Small intestine (tissue), 16 donors: ENCODE measurements at places on chromosomes 12 and 14. TPM values are rescaled to one million over a fixed set of nuclear protein-coding genes. Genes with fewer than 3 reads are reported as not detected.

- DNase-seq: no peak
These were observed 41.3 kb downstream of the BAZ1A start for GRCh38 chr14:34833549-34834523.

DNA sequence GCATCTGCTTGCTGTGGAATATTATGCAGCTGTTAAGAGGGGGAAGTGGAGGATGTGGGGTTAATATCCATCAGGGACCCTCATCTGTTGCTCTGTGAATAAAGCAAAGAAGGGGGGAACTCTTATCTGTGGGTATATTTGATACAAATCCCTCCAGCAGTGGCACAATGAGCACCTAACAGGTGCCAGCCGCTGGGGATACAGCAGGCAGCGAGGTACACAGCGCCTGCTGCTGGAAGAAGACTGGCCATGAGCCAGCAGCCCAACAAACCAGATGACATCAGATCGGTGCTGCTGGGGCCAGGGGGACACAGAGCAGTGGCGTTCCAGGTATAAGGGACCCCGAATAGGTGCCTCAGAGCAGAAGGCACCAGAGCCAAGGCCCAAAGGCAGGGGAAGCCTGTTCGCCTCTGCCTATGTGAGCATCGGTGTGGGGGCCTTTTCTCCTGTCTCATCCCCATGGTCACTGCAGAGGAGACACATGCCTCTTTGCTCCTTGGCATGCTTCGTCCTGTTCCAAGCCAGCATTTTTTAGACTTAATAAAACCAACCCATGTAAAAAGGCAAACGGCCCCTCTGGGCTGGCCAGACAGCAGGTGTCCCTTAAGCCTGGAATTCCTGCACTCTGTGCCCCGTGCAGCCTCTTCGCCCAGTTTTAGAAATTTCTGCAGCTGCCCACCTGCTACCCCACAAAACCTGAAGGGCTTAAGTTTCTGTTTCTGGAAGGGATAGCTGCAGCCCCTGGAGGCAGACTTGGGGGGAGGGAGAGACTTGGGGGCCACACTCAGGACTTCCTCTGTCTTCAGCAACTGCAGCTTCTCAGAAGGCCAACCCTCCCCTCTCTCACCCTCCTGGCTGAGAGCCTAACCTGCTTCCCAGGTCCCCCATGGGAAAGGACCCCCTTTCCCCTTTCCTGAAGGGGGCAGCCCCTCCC, 1.6 kb upstream of the CKB start:
- DNase-seq: no peak

GRCh38 chr12:130026608-130027176, 122.9 kb upstream of the TMEM132D start:
- DNase-seq: peak; percentile 32

MYF6 gene
- polyA plus RNA-seq: 0.54 TPM

GRCh38 chr12:123164710-123165261, 13.9 kb upstream of the PITPNM2 start:
- no peak for DNase-seq

TMEM263 gene
- polyA plus RNA-seq: 12.7 TPM

- DNase-seq: peak; percentile 18
These were observed 1.2 kb downstream of the KCNK10 start for GRCh38 chr14:88321692-88322503.

ADCY4 gene
- 7.3 TPM for polyA plus RNA-seq

RNASE7 gene
- polyA plus RNA-seq: not detected

ACOT4 gene
- polyA plus RNA-seq: 12.7 TPM

- no peak for DNase-seq
These were observed 161.9 kb upstream of the PLEKHG7 start for GRCh38 chr12:92540782-92541423.

GRCh38 chr14:88477513-88478250, 77.1 kb downstream of the PTPN21 start:
- DNase-seq: no peak

PARP2 gene
- 26.8 TPM for polyA plus RNA-seq

GRCh38 chr12:129927316-129927900, 23.6 kb upstream of the TMEM132D start:
- DNase-seq: no peak

DNA sequence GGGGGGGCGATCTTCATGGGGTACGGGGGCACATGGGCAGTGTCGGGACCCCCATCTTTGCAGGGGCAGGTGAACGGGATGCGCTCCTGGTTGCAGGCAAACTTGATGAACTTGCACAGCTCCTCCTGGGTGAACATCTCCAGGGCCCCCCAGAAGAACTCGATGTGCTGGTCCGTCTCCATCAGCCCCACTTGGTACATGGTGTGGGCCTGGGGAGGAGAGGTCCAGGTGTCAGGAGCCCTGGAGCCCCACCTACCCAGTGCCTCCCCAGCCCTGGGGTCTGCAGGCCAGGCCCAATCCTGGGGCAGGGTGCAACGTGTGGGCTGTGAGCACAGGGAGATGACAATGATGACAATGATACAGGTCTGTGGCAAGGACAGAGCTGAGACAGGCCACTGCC, 37.7 kb downstream of the TRAFD1 start:
- DNase-seq: no peak

GRCh38 chr12:43815416-43815815, 9.3 kb upstream of the TWF1 start:
- DNase-seq: no peak

DNA sequence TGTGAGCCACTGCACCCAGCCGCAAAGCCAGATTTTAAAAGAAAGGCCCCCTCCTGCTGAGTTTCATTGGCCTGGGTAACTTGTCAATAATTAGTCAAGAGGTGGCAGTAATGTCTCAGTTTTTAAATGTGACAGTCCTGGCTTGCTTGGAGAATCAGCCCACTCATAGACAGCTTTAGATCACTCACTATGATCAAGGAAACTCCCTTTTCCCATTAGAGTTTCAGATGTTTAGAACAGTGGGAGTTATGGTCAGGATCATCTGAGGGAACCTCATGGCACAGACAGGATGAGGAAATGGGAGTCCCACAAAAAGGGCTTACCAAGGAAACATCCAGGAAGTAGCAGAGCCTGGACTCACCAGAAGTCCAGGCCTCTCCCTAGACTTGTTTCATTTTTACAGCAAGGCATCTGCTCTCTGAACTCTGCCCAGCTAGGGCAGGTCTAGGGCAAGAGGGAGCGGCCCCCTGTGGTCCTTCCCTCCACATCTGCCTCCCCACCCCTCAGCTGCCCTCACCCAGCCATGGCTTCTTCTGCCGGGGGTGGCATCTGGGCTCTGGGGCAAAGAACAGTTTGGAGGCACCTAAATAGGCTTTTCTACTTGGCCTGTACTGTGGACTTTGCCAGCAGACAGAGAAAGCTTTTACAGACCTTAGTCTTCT, 11.2 kb downstream of the BCL2L14 start:
- DNase-seq: peak; percentile 98

GRCh38 chr12:106839333-106839732, 64.9 kb downstream of the RIC8B start:
- no peak for DNase-seq

DNA sequence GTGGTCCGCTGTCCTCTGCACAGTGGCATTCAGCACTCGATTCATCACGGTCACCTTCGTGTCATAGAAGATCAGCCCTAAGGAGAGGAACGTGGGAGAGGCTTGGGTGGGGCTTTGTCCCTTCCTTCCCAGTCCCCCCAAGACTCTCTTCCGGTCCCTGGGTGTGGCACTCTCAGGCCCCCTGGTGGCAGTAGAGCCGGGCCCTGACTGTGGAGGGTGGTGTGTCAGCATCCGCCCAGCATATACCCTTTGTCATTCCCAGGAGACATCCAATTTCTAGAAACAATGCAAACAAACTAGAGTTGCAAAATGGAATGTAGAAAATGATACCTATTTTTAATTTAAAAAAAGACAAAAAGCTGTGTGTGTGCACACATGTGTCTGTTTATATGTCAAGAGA, 45.0 kb downstream of the TRAFD1 start:
- peak; percentile 20 for DNase-seq

DNA sequence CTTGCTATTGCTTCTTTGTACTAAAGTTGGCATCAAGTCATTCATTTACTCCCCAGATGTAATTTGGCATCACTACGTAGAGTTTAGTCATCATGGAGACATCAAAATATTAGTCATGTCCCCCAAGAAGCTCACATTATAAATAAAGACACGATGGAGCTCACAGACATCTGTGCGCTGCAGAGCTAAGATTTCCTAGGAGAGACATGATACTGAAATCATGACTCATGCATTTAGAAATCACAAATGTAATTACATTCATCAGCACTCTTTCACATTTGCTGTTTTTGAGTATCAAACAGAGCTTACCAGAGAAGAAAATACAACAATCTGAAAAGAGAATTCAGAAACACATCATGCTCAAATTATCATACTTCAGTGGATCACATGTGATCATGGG, 169.8 kb downstream of the LRIG3 start:
- DNase-seq: no peak
